ENCODE measurements at places on chromosomes 3 and 15.

GRCh38 chr3:197030379-197031314, 1.0 kb upstream of the MELTF start:
- no peaks in the 10 kb centered on the region for H3K36me3 ChIP-seq
- H3K4me1 ChIP-seq: peaks cover 18% of the 10 kb centered on the region
- no peak overlapping the region for H3K27ac ChIP-seq
- DNase-seq: no peak

GRCh38 chr15:62390791-62391640, 225.9 kb upstream of the C2CD4B start:
- H3K4me3 ChIP-seq: peak overlapping the region; percentile 88
- peaks cover 17% of the 10 kb centered on the region for H3K27me3 ChIP-seq
- peak overlapping the region; percentile 60 for H3K27ac ChIP-seq
- H3K4me1 ChIP-seq: peaks cover 15% of the 10 kb centered on the region
- H3K36me3 ChIP-seq: no peaks in the 10 kb centered on the region

DNA sequence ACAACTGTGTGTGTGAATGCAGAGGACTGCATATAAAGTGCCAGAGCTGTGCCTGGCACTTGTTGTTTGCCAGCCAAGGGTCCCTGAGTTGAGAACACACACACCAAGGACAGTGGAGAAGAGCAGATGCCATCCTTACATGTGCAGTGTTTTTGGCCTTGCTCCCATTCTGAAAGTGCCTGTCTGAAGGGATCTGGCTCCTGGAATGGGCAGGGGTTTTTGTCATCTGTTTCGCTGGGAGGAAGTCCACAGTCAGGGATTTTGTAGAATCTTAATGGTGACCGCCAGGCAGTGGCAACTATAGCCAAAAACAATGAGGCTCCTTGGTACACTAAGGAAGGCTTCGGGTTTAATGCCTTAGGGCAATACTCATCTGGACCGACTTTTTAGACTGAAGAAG, 63.7 kb downstream of the DUT start:
- no peak for DNase-seq
- H3K36me3 ChIP-seq: no peaks in the 10 kb centered on the region
- no peaks in the 10 kb centered on the region for H3K27me3 ChIP-seq
- no peak overlapping the region for H3K27ac ChIP-seq
- H3K4me1 ChIP-seq: no peaks in the 10 kb centered on the region

GRCh38 chr15:73683257-73683776, 866 bp upstream of the CD276 start:
- no peak for DNase-seq
- H3K4me1 ChIP-seq: peaks cover 33% of the 10 kb centered on the region
- H3K36me3 ChIP-seq: no peaks in the 10 kb centered on the region
- peaks cover 58% of the 10 kb centered on the region for H3K27me3 ChIP-seq

DNA sequence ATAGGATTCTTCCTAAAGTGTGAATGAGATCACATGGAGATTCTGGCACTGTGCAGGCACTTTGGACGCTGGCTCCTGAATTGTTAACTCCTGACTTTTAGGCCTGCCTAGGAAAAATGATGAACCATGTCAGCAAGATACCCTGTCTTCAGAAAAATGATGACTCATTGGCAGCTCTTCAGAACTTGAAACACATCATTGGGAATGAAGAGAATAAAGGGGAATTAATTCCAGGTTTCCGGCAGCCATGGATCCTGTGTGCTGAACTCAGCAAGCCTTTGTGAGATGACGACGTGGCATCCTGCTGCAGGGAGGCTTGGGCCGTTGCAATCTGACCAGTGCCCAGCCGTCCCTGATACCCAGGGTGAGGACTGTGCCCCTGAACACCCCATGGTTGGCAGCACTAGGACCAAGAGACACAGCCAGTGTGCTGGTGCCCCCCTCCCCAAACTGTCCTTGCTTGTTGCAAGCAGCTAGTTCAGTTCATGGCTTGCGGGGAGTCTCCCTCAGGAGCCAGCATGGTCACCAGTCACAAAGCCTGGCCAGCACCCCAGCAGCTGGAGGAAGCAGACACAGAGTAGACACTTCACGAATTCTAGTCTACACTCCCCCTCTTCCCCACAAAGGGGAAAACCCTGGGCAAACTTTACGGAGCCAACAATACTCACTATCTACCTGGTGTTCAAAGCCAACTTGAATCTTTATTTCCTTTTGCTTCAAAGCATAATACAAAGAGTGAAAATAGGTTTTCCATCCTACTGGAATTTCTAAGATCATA, 7.8 kb upstream of the LIPC start:
- H3K27ac ChIP-seq: no peak overlapping the region
- no peaks in the 10 kb centered on the region for H3K27me3 ChIP-seq

- H3K4me3 ChIP-seq: no peak overlapping the region
- no peak overlapping the region for H3K27ac ChIP-seq
- H3K4me1 ChIP-seq: peaks cover 29% of the 10 kb centered on the region
- DNase-seq: peak; percentile 42
- no peaks in the 10 kb centered on the region for H3K36me3 ChIP-seq
- H3K27me3 ChIP-seq: no peaks in the 10 kb centered on the region
These were observed 654.0 kb upstream of the KCNMB2 start for GRCh38 chr3:177882124-177882648.

DNA sequence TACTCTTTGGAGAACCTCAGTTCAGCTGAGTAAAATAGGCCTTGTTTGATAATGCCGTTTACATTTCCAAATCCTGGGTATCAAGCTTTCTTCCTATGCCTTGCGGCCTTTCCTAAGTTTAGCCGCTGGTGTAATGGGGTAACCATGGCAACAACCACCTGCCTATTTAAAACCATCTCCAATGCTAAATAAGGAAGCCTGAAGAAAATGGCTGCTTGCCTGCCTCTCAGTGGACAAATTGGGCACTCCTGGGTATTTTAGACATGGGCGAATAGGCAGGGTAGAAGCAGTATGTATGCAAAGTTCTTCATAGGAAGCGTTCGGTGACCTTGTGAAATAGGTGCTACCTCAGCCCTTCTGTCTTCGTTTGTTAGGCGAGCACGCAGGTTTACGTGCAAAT, 122.7 kb downstream of the DGKG start:
- no peak for DNase-seq
- H3K27me3 ChIP-seq: peaks cover 7% of the 10 kb centered on the region
- peaks cover 26% of the 10 kb centered on the region for H3K4me1 ChIP-seq
- H3K36me3 ChIP-seq: no peaks in the 10 kb centered on the region

GRCh38 chr3:57464801-57465200, 79.3 kb downstream of the DNAH12 start:
- H3K27ac ChIP-seq: no peak overlapping the region
- peaks cover 1% of the 10 kb centered on the region for H3K27me3 ChIP-seq
- H3K4me3 ChIP-seq: no peak overlapping the region
- no peak for DNase-seq
- no peaks in the 10 kb centered on the region for H3K4me1 ChIP-seq

- no peaks in the 10 kb centered on the region for H3K36me3 ChIP-seq
- peaks cover 2% of the 10 kb centered on the region for H3K27me3 ChIP-seq
- no peak for DNase-seq
- no peak overlapping the region for H3K27ac ChIP-seq
- no peak overlapping the region for H3K4me3 ChIP-seq
- H3K4me1 ChIP-seq: peaks cover 15% of the 10 kb centered on the region
These were observed 15.0 kb downstream of the UACA start for GRCh38 chr15:70748281-70748747.

- no peak for DNase-seq
- no peaks in the 10 kb centered on the region for H3K27me3 ChIP-seq
- no peak overlapping the region for H3K27ac ChIP-seq
- no peak overlapping the region for H3K4me3 ChIP-seq
- H3K4me1 ChIP-seq: peaks cover 17% of the 10 kb centered on the region
- peaks cover 31% of the 10 kb centered on the region for H3K36me3 ChIP-seq
These were observed 49.2 kb downstream of the RYK start for GRCh38 chr3:134201201-134202130.

DNA sequence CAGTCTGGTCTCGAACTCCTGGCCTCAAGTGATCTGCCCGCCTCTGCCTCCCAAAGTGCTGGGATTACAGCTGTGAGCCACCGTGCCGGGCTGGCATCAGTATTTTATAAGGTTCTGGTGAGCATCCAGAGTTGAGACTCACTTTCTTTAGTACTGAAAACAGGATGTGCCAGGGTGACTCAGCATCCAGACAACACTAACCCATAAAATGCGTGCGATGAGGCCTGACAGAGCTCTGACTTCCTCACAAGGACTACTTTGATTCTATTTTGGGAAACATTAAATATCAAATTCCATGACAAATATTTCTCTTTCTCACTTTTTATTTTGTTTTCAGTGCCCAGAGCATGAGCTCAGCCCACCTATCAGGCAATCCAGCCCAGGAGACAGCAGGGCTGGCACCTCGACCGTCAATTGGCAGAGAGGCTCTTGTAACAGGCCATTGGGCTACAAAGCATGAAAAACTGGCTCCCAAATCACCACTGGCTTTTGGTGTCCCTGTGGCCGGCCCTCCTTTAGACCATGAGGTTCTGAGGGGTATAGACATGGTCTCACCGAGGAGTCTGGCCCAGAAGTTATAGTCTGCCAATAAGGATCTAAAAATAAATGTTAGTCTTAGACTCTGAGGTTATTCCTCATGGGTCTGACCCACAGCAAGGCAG, 75.0 kb downstream of the FEM1B start:
- no peak overlapping the region for H3K4me3 ChIP-seq
- peak; percentile 74 for DNase-seq
- H3K27ac ChIP-seq: peak overlapping the region; percentile 86

- H3K27ac ChIP-seq: no peak overlapping the region
- no peaks in the 10 kb centered on the region for H3K36me3 ChIP-seq
- no peaks in the 10 kb centered on the region for H3K4me1 ChIP-seq
- no peak for DNase-seq
- peaks cover 17% of the 10 kb centered on the region for H3K27me3 ChIP-seq
These were observed 74.2 kb upstream of the ABHD17C start for GRCh38 chr15:80620931-80621330.

GRCh38 chr3:164451072-164451910, 627.0 kb downstream of the SI start:
- H3K27me3 ChIP-seq: no peaks in the 10 kb centered on the region
- no peaks in the 10 kb centered on the region for H3K4me1 ChIP-seq
- H3K27ac ChIP-seq: no peak overlapping the region
- H3K36me3 ChIP-seq: no peaks in the 10 kb centered on the region

DNA sequence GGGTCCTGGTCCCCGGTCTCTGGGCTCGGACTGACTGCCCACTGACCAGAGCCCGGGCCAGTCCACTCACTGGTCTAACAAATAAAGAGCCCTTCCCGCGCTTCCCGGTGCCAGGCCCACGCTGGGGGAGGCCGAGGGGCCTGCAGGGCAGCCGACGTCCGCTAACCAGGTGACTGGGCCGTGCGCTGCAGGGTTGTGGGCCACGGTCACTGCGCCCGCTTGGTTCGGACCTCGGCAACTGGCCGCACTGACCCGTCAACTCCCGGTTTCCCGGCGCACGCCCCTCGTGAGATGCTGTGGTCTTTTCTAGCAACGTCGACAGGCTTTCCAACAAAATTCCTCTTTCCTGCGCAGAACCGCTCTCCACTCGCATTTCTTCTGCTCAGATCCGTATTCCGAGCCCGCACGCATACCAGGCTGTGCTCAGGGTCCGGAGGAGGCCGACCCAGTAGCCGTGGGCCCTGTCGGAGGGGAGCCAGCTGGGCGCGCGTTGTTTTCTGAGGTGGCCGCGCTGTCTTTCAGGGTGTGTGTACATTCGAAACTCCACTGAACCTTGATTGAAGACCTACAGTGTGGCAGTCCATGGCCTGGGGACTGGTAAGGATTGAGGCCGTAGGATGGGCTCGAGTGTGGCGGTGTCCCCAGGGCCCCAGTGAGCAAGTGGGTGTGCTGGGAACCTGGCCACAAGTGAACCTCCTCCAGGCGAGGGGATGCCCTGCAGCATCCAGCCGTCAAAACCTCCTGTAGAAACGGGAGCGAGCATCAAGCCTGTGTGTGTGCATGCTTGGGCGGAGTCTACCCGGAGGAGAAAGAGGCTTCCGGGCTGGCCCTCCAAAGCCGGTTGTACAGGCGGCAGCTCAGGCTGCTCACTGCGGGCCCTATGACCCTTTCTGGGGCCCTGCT, 875 bp upstream of the NT5DC2 start:
- no peaks in the 10 kb centered on the region for H3K27me3 ChIP-seq
- H3K36me3 ChIP-seq: peaks cover 22% of the 10 kb centered on the region
- peaks cover 39% of the 10 kb centered on the region for H3K4me1 ChIP-seq
- peak overlapping the region; percentile 72 for H3K4me3 ChIP-seq
- DNase-seq: no peak
- peak overlapping the region; percentile 79 for H3K27ac ChIP-seq

Measured in activated CD4-positive, alpha-beta T cell treated with anti-CD3 and anti-CD28 coated beads for 36 hours (primary cell).